Effector CD8-positive, alpha-beta T cell (primary cell): ENCODE measurements at places on chromosomes 5 and 9.

DNA sequence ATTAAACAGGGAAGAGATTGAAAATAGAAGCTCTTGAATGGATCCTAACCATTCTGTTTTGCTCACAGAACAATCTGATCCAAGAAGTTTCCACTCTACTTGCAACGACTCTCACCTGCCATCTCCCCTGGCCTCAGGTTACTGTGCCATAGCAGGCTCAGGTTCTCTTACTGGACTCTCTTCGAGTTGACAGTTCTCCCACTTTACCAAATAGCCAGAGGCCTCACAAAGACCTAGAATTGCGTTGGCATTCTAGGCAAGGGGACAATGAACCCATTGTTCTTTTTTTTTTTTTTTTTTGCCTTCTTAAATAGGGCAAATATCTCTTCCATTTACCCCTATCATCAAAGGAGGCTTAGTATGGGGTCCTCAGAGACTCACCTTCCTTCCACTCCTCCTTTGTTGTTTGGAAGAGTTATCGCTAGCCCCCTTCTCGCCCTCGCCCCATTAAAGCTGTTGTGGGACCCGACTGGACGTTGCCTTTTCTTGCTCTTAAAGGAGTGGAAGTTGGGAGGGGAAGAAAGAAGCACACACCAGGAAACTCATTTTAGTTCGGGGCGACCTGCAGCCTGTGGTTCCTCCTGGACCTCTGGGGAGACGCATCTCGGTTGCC, 688 bp upstream of the PLPPR1 start:
- DNase-seq, result no peak

GRCh38 chr9:3648722-3649246, 123.0 kb upstream of the RFX3 start:
- DNase-seq, result no peak

GRCh38 chr5:54902791-54903473, 82.5 kb downstream of the ESM1 start:
- no peak for DNase-seq

- DNase-seq, result no peak
These were observed 104.3 kb downstream of the PDE4D start for GRCh38 chr5:59789197-59789596.

- DNase-seq, result no peak
These were observed 19.3 kb upstream of the RAPGEF1 start for GRCh38 chr9:131759017-131759647.

DNA sequence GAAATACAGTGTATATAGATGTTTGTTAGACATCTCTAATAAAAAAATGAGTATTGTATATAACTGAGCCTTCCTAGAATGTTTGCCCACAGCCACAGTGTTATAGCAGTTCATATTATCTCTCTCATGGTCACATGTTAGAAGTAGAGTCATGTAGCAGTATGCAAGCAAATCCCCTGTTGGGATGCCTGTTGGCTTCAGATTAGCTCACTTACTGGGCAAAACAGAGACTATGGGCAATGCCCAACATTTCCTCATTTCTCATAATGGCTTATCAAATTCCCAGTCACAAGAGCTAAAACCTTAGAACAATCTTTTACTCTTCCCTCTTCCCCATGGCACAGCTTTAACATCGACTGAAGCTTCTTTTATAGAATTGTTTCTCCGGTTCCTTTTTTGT, 27.0 kb upstream of the PDCD1LG2 start:
- DNase-seq, result no peak

GRCh38 chr5:91109634-91110033, 273.5 kb downstream of the ARRDC3 start:
- no peak for DNase-seq

DNA sequence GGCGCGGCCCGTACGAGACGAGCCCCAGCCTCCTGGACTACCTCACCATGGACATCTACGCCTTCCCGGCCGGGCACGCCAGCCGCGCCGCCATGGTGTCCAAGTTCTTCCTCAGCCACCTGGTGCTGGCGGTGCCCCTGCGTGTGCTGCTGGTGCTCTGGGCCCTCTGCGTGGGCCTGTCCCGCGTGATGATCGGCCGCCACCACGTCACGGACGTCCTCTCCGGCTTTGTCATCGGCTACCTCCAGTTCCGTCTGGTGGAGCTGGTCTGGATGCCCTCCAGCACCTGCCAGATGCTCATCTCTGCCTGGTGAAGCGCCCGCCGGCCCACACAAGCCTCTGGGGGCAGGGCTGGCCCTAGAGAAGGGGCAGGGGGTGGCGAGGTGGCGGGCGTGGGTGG, 18.5 kb downstream of the PLPP7 start:
- no peak for DNase-seq

DNA sequence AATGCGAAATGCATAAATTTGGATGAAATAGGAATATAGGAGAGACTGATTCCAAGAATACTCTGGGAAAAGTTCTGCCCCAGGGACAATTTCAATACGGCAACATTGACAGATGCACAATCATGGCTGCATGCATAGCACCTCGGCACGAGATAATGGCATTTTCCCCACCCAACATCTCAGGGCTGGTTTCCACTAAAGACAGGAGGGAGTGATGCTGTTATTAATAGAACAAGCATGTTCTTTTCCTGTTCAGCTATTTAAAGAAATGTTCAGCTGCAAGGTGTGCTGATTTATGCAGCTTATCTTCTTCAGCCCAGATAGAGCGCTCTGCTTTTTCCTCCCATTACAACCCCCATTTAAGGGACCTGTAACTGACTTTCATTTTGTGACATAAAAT, 740.2 kb downstream of the TLR4 start:
- DNase-seq, result no peak

DNA sequence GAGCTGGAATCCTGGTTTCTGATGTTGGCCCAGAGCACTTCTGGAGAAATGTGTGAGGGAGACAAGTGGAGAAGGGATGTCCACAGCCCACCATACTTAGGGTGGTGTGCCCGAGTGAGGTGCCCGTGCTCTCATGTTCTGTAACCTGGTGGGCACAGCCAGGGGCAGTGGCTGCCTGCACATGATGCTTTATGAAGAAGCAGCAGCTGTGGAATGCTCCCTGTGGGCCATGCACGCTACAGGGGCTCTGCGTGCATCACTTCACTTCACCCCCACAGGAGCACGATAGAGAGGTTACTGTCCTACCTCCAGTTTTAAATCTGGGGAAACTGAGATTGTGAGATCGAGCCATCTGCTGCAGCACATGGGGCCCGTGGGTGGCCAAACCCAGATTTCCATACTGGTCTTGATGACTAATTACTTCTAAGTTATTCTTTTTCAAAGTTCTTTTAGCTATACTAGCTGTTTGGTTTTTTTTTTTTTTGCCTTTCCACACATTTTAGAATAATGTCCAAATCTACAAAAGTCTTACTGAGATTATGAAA, 441.6 kb downstream of the GADD45G start:
- DNase-seq, result no peak

DNA sequence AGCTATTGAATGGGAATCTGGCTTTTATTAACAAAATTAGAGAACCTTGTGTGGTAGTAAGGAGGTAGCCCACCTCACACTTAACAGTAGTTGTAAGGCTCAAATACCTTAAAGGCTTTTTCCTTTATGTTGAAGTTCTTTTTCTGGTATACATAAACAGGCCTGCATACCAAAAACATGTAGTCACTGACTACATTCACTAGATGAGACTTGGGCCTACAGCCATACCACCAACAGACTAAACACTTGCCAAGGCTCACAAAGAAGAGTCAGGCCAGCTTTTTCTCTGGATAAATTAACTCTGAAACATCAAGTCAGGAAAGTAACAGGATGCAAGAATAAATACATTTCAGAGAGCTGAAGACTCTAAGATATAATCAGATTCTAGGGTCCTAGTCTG, 78.6 kb upstream of the MPDZ start:
- no peak for DNase-seq

GRCh38 chr9:82147798-82148425, 159.3 kb downstream of the SPATA31D1 start:
- DNase-seq, result no peak

DNA sequence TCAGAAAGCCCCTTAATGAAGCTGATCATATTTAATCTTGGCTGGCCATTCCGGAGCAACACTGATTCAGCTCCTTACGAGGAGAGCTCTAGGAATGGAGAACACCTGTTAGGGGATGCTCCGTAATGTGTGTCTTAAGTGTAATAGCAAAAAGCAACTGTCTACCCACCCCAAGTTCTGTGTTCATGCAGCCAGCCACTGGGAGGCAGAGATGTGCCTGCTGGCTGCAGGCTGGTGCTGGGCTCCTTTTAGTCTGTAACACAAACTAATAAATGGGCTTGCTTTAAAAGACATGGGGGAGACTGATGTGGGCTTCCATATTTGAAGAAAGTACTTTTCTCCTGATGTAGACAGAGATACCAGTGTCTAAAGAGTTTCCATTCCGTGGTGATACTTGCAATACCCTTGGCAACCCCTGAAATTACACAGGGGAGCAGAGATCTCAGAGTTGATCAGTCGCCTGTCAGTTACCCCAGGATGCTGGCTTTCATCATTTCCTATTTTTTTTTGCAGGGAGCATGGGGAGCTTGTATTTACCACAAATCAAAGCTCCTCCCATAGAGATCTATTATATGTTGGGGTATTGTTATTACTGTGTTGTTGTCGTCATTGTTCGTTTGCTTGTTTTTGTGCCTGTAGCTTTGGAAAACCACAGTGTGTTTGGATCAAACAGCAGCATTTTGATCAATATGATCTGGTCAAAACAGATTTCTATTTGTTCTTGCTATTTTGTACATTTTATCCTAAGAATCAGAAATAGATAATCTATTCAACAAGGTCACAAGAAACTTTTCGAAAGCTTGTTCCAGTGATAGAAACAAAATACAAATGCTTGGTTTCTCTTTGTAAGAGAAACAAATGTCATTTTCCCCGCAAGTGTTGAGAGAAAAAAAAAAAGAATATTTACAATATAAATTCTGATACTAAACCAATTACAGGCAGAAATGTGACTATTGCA, 65.8 kb downstream of the MTX3 start:
- DNase-seq, result no peak

- no peak for DNase-seq
These were observed 273.5 kb upstream of the IRX2 start for GRCh38 chr5:3024976-3025375.

DNA sequence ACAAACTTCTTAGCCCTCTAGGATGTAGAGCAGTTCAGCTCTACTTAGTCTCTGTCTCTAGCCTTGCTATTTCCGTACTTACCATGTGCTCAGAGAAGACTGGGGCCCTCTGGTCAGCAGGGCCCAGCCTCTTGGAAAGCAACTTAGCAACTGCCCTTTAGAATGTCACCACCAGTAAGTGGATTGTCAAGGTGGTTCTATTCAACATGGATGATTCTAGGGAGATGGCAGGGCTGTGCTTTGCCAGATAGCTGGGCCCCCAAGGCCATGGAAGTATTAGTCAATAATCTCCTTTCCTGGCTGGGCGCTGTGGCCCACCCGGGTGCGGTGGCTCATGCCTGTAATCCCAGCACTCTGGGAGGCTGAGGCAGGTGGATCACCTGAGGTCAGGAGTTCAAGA, 177.6 kb upstream of the MVB12B start:
- DNase-seq, result no peak

DNA sequence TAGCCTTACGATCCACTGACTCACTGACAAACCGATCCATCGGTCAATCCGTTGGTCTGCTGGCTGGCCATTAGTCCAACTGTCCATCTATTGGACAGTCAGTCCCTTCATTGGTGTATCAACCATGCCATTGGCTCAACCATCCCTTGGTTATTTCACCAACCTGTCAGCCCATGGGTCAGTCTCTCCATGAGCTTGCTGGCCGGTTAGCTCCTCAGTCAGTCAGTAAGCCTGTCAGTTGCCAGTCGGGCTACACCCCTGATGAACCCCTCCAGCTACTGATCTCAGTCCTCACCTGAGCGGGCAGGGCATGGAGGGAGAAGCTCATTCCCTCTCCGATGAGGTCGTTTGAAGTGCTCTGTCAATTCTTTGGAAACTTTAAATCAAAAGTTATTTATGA, 166.5 kb downstream of the FGF18 start:
- DNase-seq, result no peak

DNA sequence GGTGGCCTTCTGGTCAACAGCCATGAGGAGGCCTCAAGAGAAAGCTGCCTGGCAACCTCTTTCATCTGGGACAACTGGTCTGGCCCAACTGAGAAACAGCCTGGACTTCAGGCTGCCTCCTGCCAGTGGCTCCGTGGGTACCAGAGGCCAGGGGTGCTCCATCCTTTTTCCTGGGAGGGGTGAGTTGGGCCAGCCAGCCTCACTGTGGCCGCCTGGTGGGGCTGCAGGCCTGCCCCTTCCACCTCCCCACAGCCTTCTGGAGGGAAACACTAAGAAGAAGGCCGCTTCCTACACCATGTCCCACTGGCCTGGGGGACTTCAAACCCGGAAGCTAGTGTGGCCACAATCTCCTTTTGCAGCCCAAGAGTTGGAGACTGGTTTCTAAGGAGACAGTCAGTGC, 13.8 kb upstream of the NKD2 start:
- DNase-seq, result no peak

DNA sequence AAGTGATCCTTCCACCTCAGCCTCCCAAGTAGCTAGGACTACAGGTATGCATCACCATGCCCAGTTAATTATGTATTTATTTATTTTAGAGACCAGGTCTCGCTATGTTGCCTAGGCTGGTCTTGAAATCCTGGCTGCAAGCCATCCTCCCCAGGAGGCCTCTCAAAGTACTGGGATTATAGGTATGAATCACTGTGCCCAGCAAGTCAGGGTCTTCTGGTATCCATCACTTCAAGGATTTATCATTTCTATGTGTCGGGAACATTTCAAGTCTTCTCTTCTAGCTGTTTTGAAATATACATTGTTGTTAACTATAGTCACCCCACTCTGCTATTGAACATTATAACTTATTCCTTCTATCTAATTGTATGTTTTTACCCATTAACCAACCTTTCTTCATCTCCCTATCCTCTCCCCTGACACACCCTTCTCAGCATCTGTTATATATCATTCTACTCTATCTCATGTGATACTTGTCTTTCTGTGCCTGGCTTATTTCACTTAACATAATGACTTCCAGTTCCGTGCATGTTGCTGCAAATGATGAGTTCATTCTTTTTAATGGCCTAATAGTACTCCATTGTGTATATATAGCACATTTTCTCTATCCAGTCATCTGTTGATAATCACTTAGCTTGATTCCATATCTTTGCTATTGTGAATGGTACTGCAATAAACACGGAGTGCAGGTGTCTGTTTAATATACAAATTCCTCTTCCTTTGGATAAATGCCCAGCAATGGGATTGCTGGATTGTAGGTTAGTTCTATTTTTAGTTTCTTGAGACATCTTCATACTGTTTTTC, 26.4 kb downstream of the UTP15 start:
- DNase-seq, result no peak

DNA sequence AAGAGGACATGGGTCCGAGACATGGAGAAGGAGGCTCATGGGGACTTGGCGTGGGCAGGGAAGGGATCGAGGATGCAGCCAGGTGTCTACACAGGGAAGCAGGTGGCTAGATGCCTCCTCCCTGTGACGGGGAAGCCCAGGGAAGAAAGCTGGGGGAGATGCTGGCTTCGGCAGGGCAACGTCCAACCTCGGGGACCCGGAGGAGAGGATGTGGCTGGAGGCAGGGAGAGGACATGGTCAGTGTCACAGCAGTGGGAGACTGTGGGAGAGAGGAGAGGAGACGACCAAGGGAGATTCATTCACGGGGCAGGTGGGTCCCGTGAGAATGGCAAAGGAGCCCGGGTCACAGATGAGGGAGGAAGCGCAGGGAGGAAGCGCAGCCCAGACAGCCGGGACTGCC, 73.2 kb upstream of the PHYKPL start:
- no peak for DNase-seq

- no peak for DNase-seq
These were observed 999.8 kb downstream of the NR2F1-AS1 start for GRCh38 chr5:92581249-92581648.
